ENCODE measurements at places on chromosomes 7 and 10.
A peak's percentile ranks its signal among the peaks of the same experiment; 100 is the strongest.

DNA sequence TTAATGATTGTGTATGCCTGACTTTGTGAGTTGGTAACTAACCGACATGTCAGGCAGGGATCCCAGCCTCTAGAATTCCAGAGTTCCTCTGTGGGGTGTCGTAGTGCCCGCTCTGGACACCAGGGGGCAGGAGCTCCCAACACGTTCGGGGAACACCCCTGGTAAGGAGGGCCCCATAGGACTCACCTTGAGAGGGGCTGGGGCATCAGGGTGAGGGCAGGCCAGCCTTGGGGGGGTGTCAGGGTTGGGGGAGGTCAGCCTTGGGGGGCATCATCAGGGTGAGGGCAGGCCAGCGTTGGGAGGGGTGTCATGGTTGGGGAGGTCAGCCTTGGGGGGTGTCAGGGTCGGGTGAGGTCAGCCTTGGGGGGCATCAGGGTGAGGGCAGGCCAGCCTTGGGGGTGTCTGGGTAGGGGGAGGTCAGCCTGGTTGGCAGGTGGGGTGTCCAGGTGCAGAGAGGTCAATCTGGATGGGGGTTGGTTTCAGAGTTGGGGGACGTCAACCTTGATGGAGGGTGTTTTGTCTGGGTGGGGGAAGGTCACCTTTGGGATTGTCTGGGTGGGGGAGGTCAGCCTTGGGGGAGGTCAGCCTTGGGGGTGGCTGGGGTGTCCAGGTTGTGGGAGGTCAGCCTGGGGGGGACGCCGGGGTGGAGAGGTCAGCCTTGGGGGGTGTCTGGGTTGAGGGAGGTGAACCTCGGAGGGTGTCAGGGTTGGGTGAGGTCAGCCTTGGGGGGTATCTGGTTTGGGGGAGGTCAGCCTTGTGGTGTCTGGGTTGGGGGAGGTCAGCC is 45.6 kb upstream of the SUN1 start:
- peak; percentile 85 for DNase-seq

DNA sequence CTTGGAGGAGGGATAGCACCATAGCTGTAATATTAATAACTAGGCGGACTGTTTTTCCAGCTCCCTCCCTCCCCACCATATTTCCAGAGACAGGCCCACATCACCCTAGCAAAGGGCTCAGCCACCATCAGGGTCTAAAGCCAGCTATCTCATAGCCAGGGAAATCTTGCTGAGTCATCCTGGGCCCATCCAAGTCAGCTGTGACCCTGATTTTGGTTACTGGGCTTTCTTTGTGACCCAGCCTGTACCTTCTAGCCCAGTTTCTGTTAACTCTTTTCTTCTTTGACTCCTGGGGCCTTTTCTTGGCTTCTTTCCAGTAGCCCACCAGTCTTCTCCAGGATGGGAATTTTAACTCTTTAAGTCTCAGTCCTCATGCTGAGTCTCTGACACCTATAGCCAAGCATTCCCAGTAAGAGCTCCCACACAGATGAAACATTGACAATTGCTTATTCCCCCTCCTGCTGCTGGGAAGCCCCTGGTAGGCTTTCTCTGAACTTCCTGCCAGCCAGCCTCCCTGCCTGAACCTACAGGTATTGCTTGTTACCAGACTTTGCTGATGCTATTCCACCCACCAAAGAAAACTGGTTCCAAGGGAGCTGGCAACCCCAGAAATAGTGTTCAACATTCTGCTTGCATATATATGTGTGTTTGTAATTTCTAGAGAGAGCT is 34.8 kb upstream of the ADO start:
- DNase-seq, result no peak

GRCh38 chr7:133481676-133482075 is 228.8 kb downstream of the EXOC4 start:
- no peak for DNase-seq

DNA sequence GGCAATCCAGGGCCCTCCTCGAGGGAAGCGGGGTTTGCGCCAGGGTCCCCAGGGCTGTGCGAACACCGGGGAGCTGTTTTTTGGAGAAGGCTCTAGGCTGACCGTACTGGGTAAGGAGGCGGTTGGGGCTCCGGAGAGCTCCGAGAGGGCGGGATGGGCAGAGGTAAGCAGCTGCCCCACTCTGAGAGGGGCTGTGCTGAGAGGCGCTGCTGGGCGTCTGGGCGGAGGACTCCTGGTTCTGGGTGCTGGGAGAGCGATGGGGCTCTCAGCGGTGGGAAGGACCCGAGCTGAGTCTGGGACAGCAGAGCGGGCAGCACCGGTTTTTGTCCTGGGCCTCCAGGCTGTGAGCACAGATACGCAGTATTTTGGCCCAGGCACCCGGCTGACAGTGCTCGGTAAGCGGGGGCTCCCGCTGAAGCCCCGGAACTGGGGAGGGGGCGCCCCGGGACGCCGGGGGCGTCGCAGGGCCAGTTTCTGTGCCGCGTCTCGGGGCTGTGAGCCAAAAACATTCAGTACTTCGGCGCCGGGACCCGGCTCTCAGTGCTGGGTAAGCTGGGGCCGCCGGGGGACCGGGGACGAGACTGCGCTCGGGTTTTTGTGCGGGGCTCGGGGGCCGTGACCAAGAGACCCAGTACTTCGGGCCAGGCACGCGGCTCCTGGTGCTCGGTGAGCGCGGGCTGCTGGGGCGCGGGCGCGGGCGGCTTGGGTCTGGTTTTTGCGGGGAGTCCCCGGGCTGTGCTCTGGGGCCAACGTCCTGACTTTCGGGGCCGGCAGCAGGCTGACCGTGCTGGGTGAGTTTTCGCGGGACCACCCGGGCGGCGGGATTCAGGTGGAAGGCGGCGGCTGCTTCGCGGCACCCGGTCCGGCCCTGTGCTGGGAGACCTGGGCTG is 26.0 kb downstream of the PRSS2 start:
- DNase-seq, result no peak

- DNase-seq, result no peak
Observed at GRCh38 chr7:66283003-66283920, 78.1 kb downstream of the TPST1 start.

- DNase-seq, result no peak
Observed at GRCh38 chr7:129914536-129915272, 38.1 kb downstream of the UBE2H start.

DNA sequence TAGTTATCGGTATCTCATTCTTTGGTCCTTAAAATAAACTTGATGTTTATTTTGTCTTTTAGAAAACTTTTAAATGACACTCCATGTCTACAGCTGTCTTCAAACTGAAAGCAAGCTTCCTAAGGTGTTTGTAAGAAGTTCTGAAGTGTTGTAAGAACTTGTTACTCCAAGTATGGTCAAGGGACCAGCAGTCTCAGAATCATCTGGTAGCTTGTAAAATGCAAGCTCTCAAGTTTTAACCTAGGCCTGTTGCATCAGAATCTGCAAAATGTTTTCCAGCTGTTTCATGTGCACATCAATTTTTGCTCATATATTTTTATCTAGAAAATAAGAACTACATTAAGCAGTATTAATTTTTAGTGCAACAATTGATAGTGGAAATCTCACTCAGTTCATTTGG is 104.1 kb downstream of the THSD7A start:
- DNase-seq, result no peak

DNA sequence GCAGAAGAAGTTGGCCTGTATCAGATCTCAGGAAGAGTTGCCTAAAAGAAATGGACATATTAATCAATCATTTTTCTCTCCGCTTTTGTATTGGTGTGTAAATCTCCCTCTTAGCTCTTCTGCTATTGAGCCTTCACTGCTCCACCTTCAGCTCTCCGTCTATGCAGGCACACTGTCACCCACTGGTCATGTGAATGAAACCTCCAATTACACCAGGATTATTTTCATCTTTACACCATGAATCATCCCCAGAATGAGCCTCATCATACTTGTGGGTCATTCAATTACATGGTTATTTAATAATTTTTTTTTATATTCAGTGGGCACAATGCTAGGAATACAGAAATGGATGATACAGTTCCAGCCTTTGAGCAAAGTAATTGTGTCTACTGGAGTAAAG is 92.6 kb downstream of the LRRC4 start:
- no peak for DNase-seq

DNA sequence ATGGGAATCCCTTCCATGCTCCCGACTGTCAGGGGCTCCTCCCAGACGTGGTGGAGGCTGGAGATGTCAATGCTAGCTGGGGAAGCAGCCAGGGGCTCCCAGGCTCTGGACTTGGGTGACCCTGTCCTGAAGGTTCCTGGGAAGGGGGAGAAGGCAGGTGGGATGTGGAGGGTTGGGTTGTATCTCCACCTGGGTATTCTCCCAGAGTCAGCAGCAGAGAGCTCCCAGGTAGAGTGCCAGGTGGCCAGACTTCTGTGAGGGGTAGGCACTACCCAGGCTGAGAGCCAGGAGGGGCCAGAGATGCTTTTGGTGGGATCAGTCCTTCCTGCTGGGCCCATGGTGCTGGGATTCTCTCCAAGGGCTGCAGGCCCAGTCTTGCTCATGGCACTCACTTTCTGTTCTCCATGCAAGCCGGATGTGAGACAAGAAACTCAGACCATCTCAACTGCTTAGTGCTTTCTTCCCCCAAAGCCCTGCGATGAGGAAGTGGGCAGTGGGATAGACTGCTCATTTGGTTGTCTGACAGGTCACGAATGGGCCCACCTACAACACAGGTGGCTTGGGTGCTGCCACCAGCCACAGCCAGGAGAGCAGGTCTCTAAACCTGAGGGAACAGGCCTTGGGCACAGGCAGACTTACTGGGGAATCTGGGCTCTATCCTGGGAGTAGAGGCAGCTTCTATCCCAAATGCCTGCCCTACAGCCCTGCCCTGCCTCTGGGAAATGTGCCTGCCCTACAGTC is 52.5 kb upstream of the CAMK2B start:
- no peak for DNase-seq

DNA sequence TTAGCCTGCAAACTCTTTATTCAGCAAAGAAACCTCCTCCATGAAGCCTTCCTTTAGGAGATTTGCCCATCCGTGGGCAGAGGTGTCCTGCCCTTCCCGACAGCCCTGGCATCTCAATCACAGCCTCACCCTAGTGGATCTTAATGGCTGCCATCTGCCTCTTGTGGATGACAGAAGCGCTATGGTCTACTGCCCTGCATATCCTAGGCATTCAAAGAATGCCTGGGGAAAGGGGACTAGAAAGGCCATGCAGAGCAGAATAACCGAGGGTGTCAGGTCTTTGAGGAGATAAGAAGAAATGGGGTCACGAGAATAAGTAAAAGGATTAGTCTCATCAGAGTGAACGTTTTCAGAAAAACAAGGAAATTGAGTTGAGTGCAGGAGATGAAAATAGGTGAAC is 57.7 kb upstream of the SPOCK2 start:
- no peak for DNase-seq

DNA sequence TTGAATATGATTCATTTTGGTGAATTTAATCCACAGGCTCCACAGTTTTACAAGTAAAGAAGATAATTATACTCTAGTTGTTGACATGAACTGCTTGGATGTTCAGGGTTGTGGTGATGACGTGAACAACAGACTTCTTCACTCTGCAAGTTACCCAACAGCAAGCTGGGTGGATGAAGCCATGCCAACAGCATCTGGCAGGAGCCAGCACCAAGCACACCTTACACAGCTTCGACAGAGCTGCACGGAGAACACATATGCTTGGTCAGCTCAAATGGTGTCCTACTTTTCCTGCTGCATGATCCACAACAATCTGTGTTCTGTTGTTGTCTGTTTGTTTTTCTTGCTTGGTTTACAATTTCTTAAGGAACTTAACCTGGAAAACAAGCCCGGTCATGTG is 9.8 kb downstream of the NOD1 start:
- DNase-seq, result no peak

GRCh38 chr7:53426145-53426750 is 390.8 kb downstream of the POM121L12 start:
- DNase-seq, result no peak

DNA sequence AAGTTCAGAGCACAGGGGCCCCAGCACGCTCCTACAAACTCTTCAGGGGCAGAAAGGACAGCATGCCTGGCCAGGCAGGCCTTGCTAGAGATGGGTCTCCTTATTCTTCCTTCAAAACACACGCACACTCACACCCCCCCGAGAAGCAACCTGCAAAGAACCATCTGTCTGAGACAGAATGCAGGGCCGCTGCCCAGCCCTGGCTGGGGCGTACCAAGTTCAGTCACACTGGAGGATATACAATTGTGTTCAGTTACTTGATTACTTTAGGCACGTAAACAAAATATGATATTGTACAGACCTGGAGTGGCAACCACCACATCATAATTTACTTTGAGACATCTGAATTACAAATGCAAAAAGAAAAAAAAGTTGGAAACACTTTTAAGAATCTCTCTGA is 5.7 kb downstream of the FAM53B start:
- no peak for DNase-seq

GRCh38 chr7:50212016-50212325 is 92.5 kb upstream of the IKZF1 start:
- no peak for DNase-seq

- peak; percentile 81 for DNase-seq
Observed at GRCh38 chr7:22356701-22357310, at the start of gene RAPGEF5. Gene RAPGEF5, minus strand, starts transcription at chr7:22357154. Its CDS starts 94 bp downstream, at chr7:22357060.

DNA sequence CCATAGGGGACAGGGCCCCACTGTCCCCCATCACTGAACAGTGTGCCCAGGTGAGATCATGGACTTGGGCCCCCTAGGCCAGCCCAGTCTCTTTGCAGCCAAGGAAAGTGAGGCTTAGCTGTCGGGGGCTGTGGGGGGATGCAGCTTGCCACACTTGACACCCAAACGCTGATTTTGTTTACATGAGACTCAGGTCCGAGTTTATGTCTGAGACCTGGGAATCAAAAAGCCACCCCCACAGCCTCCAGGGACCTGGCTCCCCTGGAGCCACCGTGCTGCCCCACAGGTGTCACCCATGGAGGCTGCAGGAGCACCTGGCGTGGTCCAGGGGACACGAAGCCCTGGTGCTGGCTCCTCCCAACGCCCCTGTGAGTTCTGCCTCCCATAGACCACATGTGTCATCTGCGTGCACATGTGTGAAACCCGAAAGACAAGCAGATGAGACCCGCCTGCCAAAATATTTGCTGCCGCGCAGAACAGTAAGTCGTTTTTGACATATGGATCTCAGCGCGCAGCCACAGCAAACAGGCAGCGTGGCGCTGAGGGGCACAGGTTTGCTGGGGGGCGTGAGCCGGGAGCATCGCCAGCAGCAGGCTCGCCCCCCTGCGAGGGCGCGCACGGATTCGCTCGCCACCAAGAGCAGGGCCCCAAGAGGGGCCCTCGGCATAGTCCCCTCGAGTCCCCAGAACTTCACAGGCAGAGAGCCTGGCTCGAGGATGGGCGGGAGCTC is 112.3 kb downstream of the LHPP start:
- peak; percentile 46 for DNase-seq

- no peak for DNase-seq
Observed at GRCh38 chr7:102264367-102264891, 22.2 kb upstream of the SH2B2 start.

DNA sequence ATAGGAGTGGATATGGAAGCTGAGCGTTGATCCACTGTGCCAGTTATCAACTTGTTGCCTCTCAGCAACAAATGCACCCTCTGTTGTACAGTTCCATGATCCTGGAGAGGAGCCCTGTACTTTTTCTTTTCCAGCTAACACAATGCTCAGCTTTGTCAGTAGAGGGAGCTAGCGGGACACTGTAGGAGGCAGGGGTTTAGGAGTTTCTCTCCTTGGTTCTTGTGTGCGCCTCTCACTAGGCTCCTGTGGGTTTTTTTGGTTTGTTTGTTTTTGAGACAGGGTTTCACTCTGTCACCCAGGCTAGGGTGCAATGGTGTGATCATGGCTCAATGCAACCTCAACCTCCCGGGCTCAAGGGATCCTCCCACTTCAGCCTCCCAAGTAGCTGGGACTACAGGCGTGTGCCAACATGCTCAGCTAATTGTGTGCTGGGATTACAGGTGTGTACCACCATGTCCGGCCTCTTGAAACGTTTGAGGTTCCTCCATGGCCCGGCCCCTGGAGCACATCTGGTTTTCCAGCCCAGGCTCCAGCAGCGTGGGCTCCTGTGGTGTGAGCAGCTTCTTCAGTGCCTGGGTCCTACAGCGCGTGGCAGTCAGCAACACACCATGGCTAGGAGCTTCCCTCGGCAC is 12.0 kb upstream of the MARVELD1 start:
- DNase-seq, result no peak
